Stimulated activated CD8-positive, alpha-beta memory T cell treated with anti-CD3 and anti-CD28 coated beads, Interleukin-4, amount 100 ng/mL, for 24 hours (primary cell): ENCODE measurements at places on chromosomes 1 and 21.

GRCh38 chr21:44871576-44872269 is 1.8 kb downstream of the PTTG1IP start:
- no peak for DNase-seq

- no peak for DNase-seq
These were observed 315.4 kb downstream of the LMO4 start for GRCh38 chr1:87644033-87644578.

DNA sequence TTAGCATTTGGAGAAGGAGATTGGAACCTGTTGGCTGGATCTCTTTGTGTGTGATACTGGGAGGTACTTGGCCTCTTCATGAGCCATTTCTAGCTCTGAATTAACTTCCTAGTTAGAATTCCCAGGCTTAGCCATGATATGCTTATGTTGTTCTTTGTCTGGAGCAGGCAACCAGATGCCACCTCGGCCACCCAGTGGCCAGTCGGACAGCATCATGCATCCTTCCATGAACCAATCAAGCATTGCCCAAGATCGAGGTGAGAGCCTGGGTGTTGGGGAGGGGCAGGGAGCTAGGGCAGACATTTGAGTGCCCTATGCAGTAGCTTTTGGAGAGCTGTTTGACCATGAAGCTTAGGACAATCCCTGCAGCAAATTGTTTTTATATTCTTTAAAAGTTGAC is 26.5 kb upstream of the PIGV start:
- no peak for DNase-seq

DNA sequence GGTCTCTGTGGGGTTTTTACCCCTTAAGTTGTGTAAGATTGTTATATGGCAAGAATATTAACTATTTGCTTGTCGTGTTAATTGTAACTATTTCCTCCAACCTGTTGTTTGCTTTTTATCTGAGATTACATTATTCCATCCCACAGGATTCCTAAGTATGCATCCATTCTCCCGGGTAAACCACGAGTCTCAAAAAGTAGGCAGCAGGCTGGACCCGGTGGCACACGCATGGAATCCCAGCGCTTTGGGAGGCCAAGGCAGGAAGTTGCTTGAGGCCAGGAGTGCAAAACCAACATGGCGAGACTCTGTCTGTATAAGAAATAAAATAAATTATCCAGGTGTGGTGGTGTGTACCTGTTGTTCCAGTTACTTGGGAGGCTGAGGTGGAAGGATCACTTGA is 12.6 kb upstream of the RSPO1 start:
- DNase-seq = no peak

DNA sequence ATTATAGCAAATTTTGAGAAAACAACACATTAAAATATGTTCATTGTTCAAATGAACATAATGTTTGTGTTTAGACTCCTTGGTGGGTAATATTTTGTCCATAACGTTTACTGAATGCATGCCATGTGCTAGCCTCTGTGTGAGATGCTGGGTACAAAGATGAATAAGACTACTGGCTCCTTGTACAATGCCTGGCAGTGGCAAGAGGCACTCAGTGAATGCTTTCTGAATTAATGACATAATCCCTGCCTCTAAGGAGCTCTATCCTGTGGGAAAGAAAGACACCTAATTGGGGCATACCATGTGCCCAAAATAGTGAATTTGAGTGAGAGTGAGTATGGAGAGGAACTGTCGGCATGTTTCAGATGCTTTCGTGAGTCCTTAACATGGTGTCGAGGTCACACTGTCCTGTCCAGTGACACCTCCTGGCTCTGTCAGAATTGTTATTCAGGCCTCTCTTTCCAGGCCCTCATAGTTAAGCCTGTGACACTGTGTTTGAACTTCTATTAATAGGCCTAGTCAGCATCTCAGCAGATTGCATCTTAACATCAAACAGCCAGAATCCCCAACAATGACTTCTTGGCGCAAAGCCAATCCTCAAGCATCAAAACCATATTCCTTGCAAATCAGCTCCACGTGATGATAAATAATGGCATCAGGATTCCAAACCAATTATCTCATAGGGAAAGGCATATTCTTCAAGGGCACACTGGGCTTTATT is 32.8 kb upstream of the S1PR1 start:
- no peak for DNase-seq

DNA sequence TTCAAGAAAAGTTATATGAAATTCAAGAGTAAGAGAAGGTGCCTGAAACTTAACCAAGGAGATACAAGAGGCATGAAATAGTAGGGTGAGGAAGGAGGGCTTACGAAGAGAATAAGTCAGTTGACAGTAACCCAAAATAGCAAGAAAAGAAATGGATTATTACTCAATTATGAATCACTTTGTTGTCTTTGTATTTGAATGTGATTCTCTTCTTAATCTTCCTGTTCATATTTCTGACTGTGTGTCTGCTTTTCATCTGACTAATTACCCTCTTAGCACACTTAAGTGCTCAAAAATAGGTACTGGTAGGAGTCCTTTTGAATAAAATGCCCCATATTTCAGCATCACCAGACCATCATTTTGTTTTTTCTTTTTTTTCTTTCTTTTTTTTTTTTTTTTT is 39.4 kb downstream of the GLMN start:
- no peak for DNase-seq

GRCh38 chr1:201686714-201687455 is 142.1 kb upstream of the IPO9 start:
- DNase-seq = no peak

DNA sequence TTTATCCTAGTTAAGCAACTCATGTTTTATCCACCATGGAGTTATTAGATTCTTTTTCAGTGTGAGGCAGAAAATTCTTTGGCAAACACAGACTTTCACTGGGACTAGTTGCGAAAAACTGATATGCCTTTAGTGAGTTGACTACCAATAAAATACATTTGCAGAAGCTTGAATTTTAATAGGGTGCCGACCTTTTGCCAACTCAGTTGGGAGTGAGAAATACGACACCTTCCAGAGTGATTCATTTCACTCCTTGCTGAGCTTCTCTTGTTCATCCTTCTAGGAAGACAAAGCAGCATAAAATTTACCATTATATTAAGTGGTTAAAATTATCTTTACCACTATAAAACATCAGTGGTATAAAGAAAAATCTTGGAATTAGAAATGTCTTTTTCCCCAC is 1.2 kb upstream of the KRTAP23-1 start:
- DNase-seq = no peak

DNA sequence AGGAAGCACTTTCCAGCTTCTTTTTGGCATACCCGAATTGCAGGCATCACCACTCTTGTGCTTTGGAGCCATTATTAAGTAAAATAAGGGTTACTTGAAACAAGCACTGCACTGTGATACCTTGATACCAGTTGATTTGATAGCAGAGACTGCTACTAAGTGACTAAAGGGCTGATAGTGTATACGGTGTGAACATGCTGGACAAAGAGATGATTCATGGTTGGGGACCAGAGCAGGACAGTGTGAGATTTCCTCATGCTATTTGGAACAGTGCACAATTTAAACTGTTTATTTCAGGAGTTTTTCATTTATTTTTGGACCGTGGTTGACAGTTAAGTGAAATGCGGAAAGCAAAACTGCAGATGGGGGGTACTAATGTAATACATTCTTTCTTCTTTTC is 9.9 kb downstream of the RPS27 start:
- no peak for DNase-seq

DNA sequence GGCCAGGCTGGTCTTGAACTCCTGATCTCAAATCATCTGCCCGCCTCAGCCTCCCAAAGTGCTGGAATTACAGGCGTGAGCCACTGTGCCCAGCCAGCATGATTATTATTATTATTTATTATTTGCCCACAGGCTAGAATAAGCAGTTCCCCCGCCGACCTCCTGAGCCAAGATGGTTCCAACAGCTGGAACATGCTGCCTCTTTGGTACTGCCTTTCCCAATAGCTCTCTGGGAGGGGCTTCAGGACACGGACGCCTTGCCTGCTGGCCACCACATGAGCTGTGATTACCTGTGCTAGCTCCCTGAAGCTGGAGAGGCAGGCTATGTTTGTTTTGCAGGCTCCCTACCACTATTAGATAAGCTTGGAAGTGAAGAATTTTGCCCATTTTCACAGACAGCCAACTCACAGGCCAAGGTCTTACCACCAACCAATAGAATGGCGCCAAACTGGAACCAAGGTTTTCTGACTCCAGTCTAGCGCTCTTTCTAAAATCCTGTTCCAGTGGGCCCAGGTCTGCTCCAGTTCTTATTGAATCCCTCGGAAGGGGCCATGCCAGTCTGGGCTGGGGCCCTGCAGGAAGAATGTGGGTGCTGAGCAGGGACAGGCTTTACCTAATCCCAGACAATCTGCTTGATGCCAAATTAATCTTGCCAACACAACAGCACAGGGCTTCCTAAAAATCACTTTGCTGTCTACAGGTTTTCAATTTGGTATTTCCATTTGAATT is 2.1 kb upstream of the GPR61 start:
- no peak for DNase-seq

- DNase-seq = no peak
These were observed 13.5 kb upstream of the C1orf105 start for GRCh38 chr1:172406968-172407367.

DNA sequence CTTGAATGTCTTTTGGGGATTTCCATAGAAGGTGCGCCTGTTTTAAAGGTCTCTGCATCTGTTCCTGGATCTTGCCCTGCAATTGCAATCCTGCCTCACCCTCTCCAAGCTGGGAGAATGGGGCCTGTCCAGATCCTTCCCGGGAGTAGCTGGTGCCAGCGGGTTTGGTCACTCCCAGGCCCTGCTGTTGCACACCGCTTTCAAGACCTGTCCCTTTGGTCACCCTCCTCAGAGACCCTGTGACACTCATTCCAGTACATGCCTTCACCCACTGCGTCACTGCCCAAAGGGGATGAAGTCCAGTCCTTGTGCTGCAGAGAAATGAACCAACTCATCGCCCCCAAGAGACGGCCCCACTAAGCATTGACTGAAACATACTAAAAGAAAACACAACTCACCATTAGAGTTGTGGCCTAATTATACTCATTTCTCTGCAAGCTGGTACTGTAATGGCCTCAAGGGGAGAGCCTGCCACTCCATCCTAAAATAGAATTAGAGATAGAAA is 1.9 kb upstream of the IRF2BP2 start:
- no peak for DNase-seq

DNA sequence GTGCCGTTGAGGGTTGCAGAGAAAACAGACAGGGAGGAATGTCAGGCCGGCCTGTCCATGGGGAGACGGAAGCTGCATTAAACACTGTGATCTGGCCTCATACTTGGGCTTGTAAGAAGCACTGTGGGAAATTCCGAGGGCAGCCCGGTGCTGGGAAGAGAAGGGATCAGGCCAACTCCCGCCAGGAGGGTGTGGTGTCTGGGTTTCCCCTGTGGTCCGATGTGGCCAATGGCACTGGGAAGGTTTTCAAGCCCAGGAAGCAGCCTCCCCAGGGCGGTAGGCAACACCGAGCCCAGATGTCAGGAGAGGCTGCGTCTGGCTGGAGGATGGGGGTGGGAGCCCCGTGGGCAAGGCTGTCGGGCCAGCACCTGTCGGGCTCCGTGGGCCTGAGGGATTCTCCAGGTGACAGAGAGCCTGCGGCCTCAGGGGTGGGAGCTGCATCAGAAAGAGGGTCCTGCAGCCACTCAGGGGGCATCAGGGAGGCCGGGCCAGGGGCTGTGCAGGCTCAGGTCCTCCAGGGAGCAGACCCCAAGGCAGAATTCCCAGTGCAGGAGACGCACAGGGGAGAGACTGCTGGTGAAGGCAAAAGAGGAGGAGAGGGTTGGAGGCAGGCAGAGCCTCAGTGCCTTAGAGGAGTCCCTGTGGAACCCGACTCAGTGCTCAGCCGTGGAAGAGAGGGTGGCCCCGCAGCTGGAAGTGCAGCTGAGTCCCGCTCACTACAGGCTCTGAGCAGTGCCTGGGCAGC is 8.4 kb downstream of the UBASH3A start:
- DNase-seq = no peak

DNA sequence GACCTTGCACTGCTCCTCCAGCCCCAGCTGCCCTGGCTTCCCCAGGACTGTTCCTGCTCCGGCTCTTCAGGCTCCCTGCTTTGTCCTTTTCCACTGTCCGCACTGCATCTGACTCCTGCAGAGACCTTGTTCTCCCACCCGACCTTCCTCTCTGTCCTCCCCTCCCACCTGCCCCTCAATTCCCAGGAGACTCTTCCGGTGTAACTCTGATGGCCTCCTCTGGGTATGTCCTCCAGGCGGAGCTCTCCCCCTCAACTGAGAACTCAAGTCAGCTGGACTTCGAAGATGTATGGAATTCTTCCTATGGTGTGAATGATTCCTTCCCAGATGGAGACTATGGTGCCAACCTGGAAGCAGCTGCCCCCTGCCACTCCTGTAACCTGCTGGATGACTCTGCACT is 550 bp downstream of the ACKR1 start:
- no peak for DNase-seq

GRCh38 chr1:114126261-114127095 is 27.2 kb downstream of the SYT6 start:
- DNase-seq = no peak

GRCh38 chr1:26099780-26100179 is 11.8 kb upstream of the PDIK1L start:
- DNase-seq = no peak

DNA sequence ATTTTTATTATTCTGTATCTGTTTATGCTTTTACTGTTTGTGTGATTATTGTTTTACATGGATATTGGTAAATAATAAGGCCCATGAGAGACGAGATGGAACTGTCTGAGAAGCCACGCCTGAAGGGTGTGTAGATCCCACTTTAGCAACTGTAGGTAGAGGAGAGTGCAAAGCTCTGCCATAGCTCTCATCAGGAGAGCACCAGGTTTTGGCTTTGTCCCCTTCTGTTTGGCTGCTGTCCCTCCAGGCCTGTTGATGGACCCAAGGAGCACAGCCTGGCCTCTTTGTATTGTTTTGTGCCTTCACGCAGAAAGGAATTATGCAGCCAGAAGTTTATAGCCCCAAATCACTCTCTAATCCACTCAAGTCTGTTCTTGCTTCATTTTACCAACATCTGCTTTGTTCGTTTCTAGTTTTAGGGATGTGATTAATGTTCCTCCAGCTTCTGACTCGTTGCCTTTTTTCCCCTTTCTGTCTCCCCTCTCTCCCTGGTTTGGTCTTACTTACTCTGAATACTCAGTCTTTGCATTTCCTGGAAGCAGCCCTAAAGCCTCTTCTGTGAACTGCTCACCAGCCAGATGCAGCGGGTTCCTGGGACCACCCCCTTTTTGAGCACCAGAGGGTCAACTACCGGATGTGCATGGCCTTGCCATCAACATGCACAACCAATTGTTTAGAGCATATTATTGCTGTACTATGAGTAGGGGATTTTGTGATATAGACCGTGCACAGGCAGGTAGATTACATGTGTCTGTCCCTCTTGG is 127.3 kb downstream of the HHAT start:
- DNase-seq = no peak

GRCh38 chr1:150981805-150982712 is at the start of gene ANXA9:
TSS of gene ANXA9 (plus strand) at chr1:150982292. CDS start at chr1:150983106, 814 bp downstream.
- DNase-seq = no peak

DNA sequence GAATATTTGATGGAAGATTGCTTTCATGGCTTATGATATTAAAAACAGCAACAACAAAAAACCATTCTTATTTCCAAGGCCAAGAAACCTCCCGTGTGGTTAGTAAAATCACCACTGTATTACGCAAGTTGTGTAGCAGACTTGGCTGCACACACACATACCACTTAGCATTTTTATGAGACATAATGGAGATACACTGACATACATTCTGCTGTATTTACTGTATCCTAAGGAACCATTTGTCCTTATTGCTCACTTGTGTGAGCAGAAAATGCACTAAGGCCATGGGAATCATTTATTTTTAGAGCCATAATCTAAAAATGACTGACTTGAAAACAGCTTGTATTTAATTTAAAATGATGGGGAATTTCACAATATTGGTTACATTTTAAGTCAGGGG is 584 bp upstream of the C1orf141 start:
- DNase-seq = no peak
